Stimulated activated CD8-positive, alpha-beta memory T cell treated with anti-CD3 and anti-CD28 coated beads, Interleukin-12 subunit alpha, Interleukin-12 subunit beta, amount 100 ng/mL, for 4 hours (primary cell): ENCODE measurements at places on chromosomes 1 and 21.

DNA sequence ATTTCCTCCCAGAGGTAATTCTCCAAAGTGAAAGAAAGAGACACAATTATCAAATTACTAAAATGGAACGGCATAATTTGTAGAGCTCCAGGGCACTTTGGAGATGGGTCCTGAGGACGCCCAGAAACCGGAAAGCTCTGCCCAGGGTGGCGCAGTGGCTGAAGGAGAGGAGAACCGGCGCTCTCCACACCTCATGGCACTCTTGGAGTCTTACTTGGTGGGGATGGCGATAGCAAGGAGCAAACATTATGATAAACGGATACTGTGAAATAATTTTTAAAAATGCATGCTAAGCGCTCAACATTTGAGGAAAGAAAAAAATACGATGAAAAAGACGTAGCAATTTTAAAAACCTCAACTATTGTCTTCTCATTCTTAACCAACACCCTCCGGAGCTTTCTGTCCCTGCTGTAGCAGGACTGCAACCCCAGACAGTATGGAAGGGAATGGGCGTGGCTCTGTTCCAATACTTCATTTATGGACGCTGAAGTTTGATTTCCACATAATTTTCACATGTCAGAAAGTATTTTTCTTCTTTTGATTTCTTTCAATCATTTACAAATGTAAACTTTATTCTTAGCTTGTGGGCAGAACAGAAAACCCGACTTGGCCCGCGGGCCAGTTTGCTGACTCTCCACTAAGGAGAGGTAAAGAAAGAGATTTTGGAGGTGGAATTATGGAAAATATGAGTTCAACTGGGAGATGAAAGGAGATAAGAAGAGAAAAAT is 1.1 kb downstream of the S100A11 start:
- DNase-seq: no peak

GRCh38 chr21:29389136-29389535 is 90.4 kb downstream of the BACH1 start:
- DNase-seq: no peak

DNA sequence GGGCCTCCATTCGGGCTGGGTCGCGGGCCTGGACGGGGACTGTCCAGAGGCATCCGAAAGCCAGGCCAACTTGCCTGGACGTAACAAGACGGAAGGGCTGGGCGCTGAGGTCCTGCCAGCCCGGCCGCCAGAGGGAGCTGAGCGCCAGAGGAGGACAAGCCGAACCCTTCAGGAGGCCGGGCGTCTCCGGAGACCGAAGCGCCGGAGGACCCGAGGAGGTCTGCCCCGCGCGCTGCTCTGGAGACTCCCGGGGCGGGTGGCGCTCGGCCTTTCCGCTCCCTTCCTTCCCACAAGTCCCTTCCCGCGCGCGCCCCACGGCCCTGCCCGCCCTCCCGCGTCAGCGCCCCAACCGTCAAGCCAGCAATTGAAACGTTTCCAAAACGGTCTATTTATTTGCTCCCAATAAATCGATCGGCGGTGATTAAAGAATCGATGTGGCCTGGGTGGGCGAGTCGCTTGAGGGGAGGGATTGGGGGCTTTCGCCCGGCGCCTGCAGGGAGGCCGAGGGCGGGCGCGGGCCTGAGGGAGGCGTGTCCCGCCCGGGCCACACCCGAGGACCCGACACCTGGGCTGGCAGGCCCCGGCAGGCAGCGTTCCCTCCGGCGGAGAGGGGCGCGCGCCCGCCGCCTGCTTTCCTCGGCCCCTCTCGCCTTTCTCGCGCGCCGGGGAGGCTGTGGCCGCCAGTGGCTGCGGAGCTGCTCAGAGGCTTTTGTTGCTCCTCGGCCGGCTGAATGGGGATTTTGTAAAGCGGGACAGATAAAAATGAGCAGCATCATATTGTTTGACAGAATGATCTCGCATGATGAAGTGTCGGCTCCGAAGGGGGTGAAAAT is 5.2 kb upstream of the FOXD3 start:
- DNase-seq: no peak

DNA sequence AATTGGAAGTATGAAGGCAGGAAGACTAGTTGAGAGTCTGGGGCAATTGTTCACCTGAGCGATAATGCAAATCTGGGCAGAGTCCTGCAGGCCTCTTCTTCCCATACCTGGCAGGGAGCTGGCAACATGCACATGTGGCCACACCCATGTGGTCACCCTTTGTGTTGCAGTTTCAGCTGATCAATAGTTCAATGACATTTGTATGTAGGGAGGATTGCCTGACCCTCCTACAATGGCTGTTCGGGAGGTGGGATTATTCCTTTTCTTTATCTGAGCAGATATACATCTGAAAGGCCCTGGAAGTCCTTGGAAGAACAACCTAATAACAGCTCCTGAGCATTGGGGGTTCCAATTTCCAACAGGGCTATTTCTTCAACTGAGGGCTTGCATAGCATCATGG is 15.2 kb upstream of the TRIM45 start:
- DNase-seq: no peak

GRCh38 chr1:161718559-161719324 is 2.6 kb upstream of the FCRLB start:
- DNase-seq: no peak

- DNase-seq: no peak
Measured at GRCh38 chr1:200925831-200926230, 31.1 kb downstream of the INAVA start.

GRCh38 chr1:78839704-78840277 is 166.7 kb downstream of the ADGRL4 start:
- DNase-seq: no peak

DNA sequence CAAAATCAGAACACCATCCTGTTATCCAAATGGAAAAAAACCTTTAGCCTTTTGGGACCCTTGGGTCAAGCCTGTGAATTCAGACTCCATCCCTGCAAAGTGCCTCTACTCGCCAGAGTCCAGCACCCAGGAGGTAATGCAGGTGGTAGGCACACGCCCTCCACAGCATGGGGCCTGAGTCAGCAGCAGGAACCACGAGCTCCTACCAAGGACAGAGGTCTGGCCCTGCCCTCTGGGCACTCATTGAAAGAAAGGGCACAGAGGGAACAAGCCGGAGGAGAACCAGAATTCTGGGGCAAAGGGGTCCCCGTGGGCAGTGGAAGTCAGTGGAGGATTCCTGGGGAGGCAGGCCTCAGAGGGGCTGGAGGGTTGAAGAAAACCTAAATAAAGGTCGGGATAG is 438.1 kb downstream of the NPHP4 start:
- no peak for DNase-seq

GRCh38 chr1:14236097-14236496 is 362.4 kb upstream of the KAZN start:
- no peak for DNase-seq

DNA sequence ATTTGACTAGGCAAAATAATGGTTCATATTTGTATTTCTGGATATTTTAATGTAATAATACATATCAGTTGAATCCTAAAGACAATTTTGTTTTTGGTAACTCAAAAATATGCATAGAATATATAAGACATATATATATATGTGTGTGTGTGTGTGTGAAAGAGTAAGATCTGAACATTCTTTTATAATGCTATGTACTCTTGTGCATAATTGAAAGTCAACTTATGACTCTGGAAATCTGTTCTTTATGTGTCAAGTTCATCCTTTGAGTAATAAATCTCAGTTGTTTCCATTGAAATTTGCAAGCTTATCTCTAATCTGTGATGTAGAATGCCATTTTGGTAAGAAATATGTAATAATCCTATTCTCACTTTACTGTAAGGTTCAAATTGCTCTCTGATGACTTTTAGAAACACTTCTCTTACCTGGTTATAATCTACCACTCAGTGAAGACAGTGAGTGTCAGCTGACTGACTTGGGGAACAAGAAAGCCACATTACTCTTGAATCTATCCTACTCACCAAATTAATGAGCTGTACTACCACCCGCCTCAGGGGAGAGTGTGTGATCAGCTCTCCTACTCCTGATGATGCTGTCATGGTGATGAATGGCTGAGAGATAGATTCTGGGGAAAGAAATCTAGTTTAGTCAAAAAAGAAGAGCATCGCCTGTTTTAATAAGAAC is 15.0 kb upstream of the NEK7 start:
- no peak for DNase-seq

DNA sequence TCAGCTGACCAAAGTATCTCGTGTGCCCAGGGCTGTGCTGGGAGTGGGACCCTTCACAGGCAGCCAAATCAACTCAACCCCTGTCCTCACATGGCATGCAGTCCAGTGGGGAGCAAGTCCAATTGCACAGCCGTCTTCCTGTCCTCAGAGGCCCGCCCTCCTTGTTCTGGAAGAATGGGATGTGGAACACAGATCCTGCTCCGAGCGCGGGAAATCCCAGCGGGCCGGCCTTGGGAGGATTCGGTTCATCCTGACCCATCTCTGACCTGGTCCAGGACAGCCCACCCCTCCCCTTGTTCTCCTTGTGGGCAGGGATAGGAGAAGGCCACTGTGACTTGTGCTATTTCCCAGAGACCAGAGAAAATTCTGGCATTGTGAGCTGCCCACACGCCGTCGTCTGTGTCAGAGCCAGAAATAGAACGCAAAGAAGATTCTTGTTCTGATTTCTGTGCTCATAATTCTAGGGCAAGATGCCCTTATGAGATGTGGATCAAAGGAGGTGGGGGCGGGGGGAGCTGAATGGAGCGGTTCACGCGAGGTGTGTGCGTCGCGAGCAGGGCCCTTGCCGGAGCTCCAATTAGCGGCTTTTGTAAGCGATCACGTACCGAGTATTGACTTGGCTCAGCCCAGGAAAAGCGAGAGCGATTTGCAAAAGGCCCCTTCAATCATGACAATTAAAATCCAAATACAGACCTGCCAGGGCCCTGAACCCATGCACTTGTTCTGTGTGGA is 79.2 kb downstream of the AJAP1 start:
- DNase-seq: no peak

- DNase-seq: no peak
Measured at GRCh38 chr1:163263818-163264655, 57.7 kb upstream of the NUF2 start.

DNA sequence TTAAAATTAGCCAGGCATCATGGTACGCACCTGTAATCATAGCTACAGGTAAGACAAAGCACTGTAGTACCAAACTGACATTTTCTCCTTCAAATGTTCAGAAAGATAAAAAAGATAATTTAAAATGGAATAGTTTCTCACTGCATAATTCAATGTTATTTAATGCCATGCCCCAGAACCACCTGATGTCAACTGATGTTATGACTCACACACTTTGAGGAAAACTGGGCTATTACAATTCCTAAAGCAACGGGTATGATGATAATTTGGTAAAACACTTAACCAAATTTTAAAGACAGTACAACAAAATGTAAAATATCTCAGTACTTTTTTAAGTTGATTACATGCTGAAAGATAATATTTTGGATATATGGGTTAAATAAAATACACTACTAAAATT is 22.9 kb upstream of the PLEKHO1 start:
- DNase-seq: no peak

DNA sequence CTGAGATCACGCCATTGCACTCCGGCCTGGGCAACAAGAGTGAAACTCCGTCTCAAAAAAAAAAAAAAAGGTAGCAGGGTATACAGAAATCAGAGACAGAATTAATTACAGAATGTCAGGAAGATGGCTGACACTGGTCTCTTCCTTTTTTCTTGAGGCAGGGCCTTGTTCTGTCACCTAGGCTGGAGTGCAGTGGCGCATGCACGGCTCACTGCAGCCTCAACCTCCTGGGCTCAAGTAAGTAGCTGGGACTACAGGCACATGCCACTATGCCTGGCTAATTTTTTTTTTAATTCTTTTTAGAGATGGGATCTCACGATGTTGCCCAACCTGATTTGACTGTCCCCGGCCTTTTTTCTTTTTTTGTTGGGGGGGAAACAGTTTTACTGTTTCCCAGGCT is 16.4 kb downstream of the RNU5D-1 start:
- DNase-seq: no peak

GRCh38 chr21:36849461-36850105 is 116.9 kb downstream of the HLCS start:
- DNase-seq: no peak

- no peak for DNase-seq
Measured at GRCh38 chr1:27303509-27303908, 18.5 kb upstream of the TMEM222 start.

GRCh38 chr1:52676249-52676903 is 21.8 kb downstream of the COA7 start:
- DNase-seq: no peak

DNA sequence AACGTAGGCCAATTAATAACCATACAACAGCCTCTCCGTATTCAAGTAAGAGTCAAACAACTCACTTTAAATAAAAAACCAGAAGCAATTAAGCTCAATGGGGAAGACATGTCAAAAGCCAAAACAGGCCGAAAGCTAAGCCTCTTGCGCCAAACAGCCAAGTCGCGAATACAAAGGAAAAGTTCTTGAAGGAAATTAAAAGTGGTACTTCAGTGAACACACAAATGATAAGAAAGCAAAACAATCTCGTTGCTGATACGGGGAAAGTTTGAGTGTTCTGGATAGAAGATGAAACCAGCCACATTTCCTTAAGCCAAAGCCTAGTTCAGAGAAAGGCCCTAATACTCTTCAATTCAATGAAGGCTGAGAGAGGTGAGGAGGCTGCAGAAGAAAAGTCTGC is 53.4 kb downstream of the SIPA1L2 start:
- no peak for DNase-seq

DNA sequence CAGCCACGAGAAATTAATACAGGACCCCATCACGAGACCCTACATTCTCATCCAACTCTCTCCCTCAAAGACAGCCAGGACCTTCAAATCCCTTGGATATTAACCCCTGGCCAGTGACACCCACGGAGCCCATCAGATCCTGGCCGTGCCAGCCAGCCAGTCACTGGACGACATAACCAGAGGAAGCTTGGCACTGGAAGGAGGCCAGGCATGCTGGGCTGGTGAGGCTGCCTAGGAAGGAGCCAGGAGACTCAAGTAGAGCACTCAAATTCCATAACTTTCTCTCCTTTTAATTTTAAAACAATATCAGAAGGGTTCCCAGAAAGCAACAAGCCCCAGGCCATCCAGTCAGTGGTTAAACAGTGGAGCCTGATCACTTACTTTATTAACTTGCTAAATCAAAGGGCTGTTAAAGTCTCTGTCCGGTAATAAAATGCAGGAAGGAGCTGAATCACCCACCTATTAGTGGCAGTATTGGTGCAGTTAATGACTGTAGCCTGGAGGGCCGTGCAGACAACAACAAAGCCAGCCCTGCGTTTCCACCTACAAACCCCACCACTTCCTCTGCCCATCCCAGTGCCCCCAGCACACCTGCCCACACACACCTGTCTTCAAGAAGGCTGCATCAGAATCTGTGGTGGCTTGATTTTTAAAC is 78.0 kb downstream of the HIVEP3 start:
- DNase-seq: no peak

GRCh38 chr1:167438171-167439138 is 79.9 kb downstream of the CD247 start:
- DNase-seq: no peak

GRCh38 chr1:17502326-17502778 is 37.1 kb upstream of the ARHGEF10L start:
- no peak for DNase-seq
